ENCODE measurements at places on chromosomes 4 and X.

DNA sequence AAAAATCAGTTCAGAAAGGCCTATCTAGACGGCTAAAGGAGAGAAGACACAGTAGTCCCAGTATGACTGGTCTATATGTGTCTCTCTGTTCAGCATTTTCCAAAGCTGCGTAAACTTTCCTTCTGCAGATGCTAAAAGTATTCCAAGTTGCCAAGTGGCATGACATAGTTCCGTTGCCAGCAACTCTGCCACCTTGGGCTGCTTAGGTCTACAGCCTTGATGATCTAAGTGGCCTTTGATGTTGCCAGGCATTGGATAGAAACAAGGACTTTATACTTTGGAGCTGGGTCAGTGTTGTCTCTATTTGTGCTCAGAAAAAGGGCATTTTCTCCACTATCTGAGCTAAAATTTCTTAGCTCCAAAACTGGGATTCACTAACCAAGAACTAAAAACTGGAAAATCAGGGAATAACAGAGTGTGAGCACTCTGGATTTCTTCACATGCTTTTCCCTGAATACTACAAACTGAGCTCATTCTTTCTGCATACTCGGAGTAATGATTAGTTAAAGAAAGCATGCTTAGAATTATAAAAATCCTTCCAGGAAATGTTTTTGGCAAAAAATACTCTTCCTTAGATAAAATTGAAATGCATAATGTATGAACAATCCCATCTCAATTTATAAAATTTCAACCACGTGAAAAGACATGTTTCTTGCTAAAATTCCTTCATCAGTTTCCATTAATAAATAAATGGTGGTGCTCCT lies 191.4 kb downstream of the ADAMTS3 start:
- no peaks in the 10 kb centered on the region for H3K27me3 ChIP-seq
- no peak for DNase-seq
- no peaks in the 10 kb centered on the region for H3K36me3 ChIP-seq
- no peak overlapping the region for H3K27ac ChIP-seq
- H3K4me3 ChIP-seq = no peak overlapping the region
- no peaks in the 10 kb centered on the region for H3K4me1 ChIP-seq

DNA sequence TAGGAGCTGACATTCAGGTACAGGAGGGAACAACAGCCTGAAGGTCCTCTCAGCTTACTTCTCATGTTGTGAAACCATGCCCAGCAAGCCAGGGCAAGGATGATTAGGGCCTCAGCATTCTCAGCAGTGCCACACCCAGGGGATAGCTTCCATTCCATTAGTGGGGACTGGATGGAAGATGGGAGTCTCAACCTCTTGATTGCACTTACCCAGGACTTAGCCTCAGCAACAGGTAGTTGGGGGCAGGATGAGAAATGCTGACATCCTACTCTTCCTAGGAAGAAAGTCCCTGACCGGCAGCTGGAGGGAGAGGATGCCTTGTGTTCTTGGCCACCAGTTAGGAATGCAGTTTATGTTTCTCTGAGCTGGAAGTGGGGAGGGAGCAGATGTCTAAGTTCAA lies 8.8 kb upstream of the BEX3 start:
- peaks cover 23% of the 10 kb centered on the region for H3K27me3 ChIP-seq
- DNase-seq = no peak
- no peak overlapping the region for H3K4me3 ChIP-seq
- no peaks in the 10 kb centered on the region for H3K4me1 ChIP-seq

DNA sequence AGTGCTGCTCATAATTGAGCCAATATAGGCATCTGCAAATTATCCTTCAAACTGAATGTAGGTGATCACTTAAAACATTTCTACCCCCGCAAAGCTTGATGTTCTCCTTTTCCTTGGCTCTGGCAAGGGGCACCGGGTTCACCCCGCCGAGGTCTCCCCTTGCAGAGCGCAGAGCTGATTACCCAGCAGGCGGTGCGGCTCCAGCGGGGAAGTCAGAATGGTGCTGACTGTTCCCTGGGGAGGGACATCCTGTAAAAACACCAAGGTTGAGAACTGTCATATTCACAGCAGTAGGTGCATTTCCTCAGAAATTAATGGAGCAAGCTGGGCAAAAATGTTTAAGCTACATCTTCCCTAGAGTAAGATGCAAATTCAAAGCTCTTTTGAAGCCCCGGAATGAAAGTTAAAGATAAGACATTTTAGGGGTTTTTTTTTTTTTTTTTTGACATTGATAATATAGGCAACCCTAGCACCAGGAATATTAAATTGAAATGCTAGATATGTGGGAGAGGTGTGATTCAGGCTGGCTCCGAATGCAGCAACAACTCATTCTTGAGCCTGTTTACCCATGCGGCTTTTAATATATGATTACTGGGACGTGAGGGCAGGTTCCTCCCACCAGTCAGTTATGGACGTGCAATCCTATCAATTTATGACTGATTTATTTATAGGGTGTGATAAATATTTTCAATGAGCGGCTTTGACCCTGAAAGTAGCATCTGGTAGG lies 767.3 kb upstream of the TENM3 start:
- no peak overlapping the region for H3K4me3 ChIP-seq
- H3K27ac ChIP-seq = no peak overlapping the region
- no peaks in the 10 kb centered on the region for H3K4me1 ChIP-seq
- DNase-seq = no peak

DNA sequence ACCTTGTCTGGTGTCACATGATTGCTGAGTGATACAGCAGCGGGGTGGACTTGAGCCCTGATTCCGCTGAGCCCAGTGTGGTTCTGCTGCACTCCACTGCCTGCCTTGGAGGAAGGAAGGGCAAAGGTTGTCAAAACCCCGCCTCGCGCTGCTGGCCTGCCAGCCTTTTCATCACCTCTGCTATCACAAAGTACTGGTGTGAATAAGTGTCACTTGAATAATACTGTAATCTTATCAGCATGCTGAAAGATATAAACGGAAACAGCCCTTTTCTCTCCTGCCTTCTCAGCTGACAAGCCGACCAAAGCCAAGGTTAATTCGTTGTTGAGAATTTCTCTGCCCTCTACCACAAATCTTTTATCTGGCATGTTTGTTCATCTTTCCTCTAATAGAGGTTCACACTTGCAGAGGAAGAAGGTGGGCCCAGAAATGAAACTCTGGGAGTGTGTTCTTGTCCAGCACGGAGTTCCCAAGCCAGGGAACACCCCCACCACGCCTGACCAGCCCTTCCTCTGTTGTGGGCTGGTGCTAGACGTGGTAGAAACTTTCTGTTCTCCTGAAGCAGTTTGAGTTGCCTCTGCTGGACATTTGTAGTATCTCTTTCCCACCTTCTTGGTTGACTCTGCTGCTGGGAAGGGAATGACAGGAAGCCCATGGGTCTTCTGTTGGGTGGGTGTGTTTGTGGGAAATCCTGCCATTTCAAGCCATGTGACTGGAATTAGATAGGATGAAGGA lies 21.5 kb downstream of the FHDC1 start:
- H3K36me3 ChIP-seq = no peaks in the 10 kb centered on the region
- no peak for DNase-seq
- H3K27me3 ChIP-seq = no peaks in the 10 kb centered on the region
- peaks cover 5% of the 10 kb centered on the region for H3K4me1 ChIP-seq
- H3K4me3 ChIP-seq = no peak overlapping the region
- H3K27ac ChIP-seq = no peak overlapping the region

- H3K4me1 ChIP-seq = no peaks in the 10 kb centered on the region
- H3K27ac ChIP-seq = no peak overlapping the region
- H3K4me3 ChIP-seq = no peak overlapping the region
- no peaks in the 10 kb centered on the region for H3K36me3 ChIP-seq
- H3K27me3 ChIP-seq = no peaks in the 10 kb centered on the region
- DNase-seq = no peak
These were observed 205.3 kb downstream of the SLC39A8 start for GRCh38 chr4:102139932-102140331.

GRCh38 chr4:57194068-57194611 lies 84.0 kb upstream of the IGFBP7 start:
- no peaks in the 10 kb centered on the region for H3K36me3 ChIP-seq
- no peak for DNase-seq
- H3K4me1 ChIP-seq = peaks cover 3% of the 10 kb centered on the region

- no peak overlapping the region for H3K27ac ChIP-seq
- DNase-seq = no peak
- peaks cover 5% of the 10 kb centered on the region for H3K36me3 ChIP-seq
- no peaks in the 10 kb centered on the region for H3K27me3 ChIP-seq
- H3K4me1 ChIP-seq = peaks cover 4% of the 10 kb centered on the region
These were observed 100.3 kb upstream of the RPL34 start for GRCh38 chr4:108519911-108520601.

DNA sequence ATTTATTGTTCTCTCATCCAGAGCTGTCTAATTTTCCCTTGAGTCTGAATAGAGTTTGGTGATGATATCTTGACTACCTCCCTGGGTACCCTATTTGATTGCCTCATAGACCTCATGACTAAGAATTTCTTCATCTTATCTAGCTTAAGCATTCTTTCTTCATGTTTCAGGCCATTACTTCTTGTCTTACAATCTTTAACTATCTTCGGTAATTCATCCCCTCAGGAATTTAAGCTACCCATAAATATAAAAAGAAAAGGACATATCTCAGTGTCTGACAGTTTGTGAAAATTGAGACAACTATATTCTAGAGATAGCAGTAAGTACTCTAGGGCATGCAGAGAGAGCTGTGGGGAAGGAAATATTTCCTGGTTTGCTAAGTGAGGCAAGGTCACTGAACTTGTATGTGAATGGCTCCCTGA lies 466.1 kb upstream of the GRID2 start:
- H3K36me3 ChIP-seq = no peaks in the 10 kb centered on the region
- no peak overlapping the region for H3K27ac ChIP-seq
- H3K4me1 ChIP-seq = no peaks in the 10 kb centered on the region
- no peak for DNase-seq
- H3K27me3 ChIP-seq = no peaks in the 10 kb centered on the region

DNA sequence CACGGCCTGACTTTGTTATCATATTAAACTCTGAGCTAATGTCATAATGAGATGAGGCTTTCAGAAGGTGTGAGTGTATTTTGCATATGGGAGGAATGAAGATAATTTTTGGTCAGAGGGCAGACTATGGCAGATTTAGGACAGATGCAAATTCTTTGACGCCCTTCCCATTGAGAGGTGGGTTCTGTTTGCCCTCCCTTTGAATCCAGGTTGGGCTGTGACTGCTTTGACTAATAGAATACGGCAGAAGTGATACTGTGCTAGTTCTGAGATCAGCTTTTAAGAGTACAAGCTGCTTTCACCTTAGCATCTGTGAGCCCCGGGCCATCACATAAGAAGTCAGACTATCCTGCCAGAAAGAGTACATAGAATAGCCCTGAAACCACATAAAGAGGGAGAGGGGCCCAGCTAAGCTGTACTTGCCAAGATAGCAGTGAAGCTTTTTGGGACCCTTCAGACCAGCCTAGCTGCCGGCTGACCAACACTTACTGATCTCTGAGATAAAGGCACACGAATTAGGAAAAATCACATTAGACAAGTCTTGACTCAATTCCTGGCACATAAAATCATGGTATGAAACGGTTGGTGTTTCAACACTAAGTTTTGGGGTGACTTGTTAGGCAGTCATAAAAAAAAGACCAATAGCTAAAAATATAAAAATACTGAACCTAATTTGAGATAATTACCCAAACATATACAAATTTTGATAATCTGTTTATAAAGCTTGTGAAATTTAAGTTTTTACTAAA lies 166.7 kb upstream of the SH3RF1 start:
- DNase-seq = no peak
- H3K36me3 ChIP-seq = peaks cover 9% of the 10 kb centered on the region
- no peaks in the 10 kb centered on the region for H3K27me3 ChIP-seq
- no peak overlapping the region for H3K27ac ChIP-seq
- H3K4me1 ChIP-seq = peaks cover 18% of the 10 kb centered on the region

DNA sequence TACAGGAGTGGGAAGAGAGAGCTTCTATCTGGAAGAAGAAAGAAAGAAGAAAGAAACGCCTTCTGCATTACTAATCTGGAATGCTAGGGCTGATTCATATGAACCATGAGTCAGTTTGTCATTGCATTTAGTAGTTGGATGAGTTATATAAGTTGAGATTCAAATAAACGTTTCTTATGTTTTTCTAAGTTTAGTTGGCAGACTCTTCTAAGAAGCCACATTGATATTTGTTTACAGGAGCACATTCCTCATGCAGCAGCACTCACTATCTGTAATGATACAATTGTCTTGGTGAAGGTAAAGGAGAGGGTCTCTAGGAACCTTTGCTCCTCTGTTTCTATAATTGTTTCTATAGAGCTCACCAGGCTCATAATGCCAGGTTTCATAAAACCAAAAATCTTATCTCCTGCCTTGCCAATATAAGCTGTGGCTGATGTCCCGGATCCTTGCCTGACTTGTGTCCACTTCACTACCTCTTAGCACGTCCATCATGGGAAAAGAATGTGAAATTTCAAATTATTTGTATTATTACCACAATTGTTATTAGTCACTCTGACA lies 39.5 kb downstream of the HOPX start:
- peak overlapping the region; percentile 17 for H3K27ac ChIP-seq
- H3K36me3 ChIP-seq = peaks cover 8% of the 10 kb centered on the region
- H3K4me3 ChIP-seq = no peak overlapping the region
- no peak for DNase-seq
- H3K27me3 ChIP-seq = no peaks in the 10 kb centered on the region

DNA sequence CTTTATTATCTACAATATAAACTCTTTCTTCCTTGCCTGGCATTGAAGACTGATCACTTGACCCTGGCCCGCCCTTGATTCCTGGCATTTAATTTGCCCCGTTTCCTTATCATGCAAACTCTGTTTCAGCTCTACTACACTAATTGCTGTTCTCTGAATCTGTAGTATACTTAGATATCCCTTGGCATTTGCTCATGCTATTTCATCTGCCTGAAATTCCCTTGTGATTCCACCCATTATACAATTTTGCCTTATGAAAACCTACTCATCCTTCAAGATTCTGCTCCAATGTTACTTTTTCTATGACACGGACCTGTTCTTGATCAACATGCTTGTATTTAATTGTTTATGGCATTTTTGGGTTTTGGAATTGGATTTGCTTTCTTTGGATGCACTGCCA lies 459.9 kb upstream of the AMOT start:
- no peak overlapping the region for H3K4me3 ChIP-seq
- H3K36me3 ChIP-seq = no peaks in the 10 kb centered on the region
- no peak overlapping the region for H3K27ac ChIP-seq
- no peak for DNase-seq
- H3K4me1 ChIP-seq = no peaks in the 10 kb centered on the region
- H3K27me3 ChIP-seq = no peaks in the 10 kb centered on the region

DNA sequence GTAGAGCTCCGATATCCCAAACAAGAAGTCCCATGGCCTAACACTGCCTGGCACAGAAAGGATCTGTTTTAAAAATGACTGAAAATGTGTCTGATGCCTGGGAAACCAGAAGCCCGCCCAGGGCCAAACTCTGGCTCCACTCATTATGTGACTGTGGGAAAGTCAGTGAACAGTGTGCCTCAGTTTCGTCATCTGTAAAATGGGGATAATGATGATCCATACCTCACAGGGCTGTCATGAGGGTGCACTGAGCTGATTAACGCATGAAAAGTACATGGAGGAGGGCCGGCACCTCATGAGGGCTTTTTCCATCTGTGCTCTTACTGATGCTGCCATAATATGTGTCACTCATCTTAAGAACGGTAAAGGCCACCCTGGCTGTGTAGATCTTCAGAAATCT lies 5.1 kb downstream of the SLC2A9 start:
- H3K36me3 ChIP-seq = no peaks in the 10 kb centered on the region
- H3K4me3 ChIP-seq = no peak overlapping the region
- peaks cover 22% of the 10 kb centered on the region for H3K4me1 ChIP-seq
- no peaks in the 10 kb centered on the region for H3K27me3 ChIP-seq
- H3K27ac ChIP-seq = no peak overlapping the region
- no peak for DNase-seq
